Activated CD8-positive, alpha-beta memory T cell treated with anti-CD3 and anti-CD28 coated beads for 36 hours (primary cell): ENCODE measurements at places on chromosomes 7 and 10. TPM values are rescaled to one million over a fixed set of nuclear protein-coding genes. Genes with fewer than 3 reads are reported as not detected.

The ODAD2 gene
- 0.23 TPM for total RNA-seq

The PRR15 gene
- not detected for total RNA-seq

The TNS3 gene
- 1.4 TPM for total RNA-seq

The ADCYAP1R1 gene
- total RNA-seq, result not detected

The FAM237B gene
- not detected for total RNA-seq

The KLLN gene
- 0.80 TPM for total RNA-seq

The CYP3A5 gene
- total RNA-seq, result 0.08 TPM

The HOGA1 gene
- not detected for total RNA-seq

The CNTNAP2 gene
- total RNA-seq, result not detected

The LRRC72 gene
- not detected for total RNA-seq

The C10orf67 gene
- 0.15 TPM for total RNA-seq

The IL2RA gene
- total RNA-seq, result 1,215 TPM

The HOXA3 gene
- total RNA-seq, result not detected

The LIPK gene
- not detected for total RNA-seq

The GBX1 gene
- not detected for total RNA-seq

The CRHR2 gene
- not detected for total RNA-seq

The MBLAC1 gene
- total RNA-seq, result 4.2 TPM

The PTPN20 gene
- 1.1 TPM for total RNA-seq

The NCOA4 gene
- total RNA-seq, result 96.2 TPM

The ELFN1 gene
- 0.27 TPM for total RNA-seq

The MUC3A gene
- total RNA-seq, result not detected

The PNPLA8 gene
- 16.9 TPM for total RNA-seq

The BBS9 gene
- total RNA-seq, result 6.1 TPM

The ARPC1A gene
- total RNA-seq, result 77.9 TPM

The GSAP gene
- total RNA-seq, result 0.78 TPM

The CALML3 gene
- total RNA-seq, result not detected

The STEAP2 gene
- not detected for total RNA-seq

The MDFIC gene
- 113 TPM for total RNA-seq

The TMEM130 gene
- not detected for total RNA-seq
